ENCODE measurements at places on chromosomes 2 and 18.
A peak's percentile ranks its signal among the peaks of the same experiment; 100 is the strongest.

- DNase-seq: no peak
Observed at GRCh38 chr18:79493211-79493800, 97.6 kb downstream of the NFATC1 start.

DNA sequence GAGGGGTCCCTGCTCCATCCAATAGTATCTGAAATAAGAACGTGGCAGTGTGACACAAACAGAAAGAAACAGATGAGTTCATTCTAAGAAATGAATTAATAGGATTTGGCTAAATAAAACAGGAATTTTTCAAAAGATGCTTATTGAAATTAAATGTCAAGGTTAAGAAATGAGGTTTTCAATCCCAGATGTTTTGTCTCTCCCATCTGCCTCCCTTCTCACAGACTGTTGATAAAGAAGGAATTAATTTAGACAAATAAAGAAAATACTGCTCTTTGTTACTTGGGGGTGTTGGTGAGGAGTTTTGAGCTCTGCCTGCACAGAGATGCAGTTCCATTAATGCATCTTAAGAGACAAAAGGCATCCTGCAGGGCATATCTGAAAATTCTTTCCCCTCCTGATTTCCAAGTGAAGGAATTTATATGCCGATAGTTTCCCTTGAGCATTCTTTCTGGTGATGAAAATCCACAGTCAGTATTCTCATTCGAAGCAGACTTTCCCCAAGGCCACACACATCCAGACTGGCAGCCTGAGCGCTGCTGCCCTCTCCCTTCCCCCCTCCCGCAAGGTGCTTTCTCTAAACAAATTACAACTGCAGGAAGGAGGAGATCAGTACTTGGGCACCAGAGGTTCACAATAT, 385.4 kb upstream of the RND3 start:
- no peak for DNase-seq

DNA sequence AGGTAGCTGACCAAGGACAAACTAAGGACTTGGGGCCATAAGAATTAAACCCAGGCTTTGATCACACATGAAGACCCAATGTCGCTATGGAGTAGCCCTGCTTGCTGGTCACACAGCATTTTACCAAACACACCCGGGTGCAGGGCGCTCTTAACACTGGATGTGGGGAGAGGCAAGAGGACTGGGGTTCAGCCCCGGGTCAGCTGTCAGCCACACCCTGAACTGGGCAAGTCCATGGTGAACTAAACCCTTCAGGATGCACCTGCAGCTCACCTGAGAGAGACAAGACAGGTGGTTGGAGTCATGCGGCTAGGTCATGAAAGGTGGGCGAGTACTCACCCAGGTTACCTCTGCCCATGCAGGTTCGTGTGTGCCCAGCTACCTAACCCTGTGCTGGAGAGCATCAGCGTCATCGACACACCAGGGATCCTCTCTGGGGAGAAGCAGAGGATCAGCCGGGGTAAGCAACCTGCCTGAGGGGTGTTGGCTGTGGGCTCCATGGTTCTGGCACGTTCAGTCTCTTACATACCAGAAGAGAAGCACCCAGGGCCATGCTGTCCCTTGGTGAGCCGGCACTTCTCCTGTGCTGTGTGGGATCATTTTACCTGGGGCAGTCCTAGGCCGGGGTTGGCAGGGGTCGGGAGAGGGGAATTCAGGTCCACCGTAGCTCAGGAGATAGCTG, 15.2 kb downstream of the EHD3 start:
- no peak for DNase-seq

GRCh38 chr2:11691076-11691660, 21.2 kb upstream of the NTSR2 start:
- DNase-seq: no peak

DNA sequence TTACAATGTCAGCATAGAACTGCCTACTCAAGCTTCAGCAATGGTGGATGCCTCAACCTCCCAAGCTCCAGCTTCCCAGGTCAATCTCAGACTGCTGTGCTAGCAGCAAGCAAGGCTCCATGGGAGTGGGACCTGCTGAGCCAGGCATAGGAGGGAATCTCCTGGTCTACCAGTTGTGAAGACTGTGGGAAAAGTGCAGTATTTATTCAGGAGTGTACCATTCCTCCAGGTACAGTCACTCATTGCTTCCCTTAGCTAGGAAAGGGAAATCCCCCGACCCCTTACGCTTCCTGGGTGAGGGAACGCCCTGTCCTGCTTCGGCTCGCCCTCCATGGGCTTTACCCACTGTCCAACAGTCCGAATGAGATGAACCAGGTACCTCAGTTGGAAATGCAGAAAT, 130.3 kb downstream of the ADCYAP1 start:
- no peak for DNase-seq

GRCh38 chr2:74119912-74120825, 27.5 kb downstream of the BOLA3 start:
- DNase-seq: peak; percentile 81

DNA sequence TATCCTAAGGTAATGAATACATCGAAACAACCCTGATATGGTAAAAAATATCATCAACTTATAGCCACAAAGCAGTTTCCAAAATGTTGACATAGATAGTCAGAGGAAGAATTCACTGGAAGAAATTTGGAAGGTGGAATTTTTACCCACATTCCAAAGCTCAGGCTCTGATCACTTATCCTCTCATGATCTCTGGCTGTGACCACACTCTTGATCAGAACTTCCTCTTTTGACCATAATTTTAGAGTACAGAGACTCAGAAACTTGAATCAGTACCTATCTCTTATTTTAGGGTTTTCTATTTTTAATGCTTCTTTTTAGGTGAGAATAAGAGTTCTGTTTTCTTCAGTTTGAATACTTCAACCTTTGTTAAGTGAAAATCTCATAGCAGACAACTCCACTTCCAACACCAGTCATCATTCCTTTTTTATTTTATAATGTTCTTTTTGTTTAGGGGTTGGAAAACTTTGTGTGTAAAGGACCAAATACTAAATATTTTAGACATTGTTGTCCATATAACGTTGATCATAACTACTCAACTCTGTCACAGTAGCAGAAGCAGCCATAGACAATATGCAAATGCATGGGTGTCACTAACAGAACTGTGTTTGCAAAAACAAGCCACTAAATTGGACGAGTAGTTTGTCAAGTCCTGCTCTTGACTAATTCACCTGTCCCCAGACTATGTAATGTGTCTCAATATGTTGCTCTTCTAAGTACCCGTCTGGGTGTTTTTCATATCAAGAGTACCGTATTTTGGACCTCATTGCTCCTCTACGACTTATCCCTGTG, 891.6 kb upstream of the CRIM1 start:
- no peak for DNase-seq

GRCh38 chr2:24920098-24920808, at the start of gene ADCY3:
Gene ADCY3, minus strand, starts transcription at chr2:24920237. Its CDS starts 1,250 bp downstream, at chr2:24918987.
- DNase-seq: peak; percentile 43

DNA sequence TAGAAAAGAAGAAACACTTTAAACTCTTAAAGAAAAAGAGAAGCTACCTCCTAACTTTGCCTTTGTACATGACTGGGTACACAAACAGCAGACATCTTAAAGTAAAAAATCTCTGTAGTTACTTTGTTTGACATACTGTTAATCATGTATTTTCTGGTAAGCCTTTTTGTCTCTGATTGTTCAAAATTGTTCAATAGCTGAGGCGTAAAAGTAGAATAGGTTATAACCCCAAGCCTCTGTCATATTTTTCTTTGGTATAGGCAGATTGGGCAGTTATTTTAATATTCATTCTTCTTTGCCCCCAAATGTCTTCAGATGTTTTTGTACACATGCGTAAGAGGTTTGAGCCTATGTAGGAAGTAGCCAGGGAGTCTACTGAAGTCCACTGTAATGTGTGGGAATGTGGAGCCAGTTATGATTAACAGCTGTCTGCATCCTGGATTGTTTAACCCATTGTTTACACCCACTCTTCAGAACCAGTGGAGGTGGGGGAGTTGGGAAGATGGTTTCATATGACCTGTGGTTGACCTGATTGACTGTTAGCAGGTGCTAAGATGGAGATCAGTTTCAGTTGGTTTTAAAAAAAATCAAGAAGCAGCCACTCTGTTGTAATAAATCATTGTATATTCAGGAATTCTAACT, 150.5 kb downstream of the TANC1 start:
- no peak for DNase-seq

GRCh38 chr2:222739939-222740338, 68.5 kb downstream of the MOGAT1 start:
- no peak for DNase-seq

GRCh38 chr2:28048341-28048740, 157.8 kb downstream of the BABAM2 start:
- DNase-seq: no peak

GRCh38 chr2:171810422-171811244, 83.4 kb downstream of the SLC25A12 start:
- DNase-seq: no peak

DNA sequence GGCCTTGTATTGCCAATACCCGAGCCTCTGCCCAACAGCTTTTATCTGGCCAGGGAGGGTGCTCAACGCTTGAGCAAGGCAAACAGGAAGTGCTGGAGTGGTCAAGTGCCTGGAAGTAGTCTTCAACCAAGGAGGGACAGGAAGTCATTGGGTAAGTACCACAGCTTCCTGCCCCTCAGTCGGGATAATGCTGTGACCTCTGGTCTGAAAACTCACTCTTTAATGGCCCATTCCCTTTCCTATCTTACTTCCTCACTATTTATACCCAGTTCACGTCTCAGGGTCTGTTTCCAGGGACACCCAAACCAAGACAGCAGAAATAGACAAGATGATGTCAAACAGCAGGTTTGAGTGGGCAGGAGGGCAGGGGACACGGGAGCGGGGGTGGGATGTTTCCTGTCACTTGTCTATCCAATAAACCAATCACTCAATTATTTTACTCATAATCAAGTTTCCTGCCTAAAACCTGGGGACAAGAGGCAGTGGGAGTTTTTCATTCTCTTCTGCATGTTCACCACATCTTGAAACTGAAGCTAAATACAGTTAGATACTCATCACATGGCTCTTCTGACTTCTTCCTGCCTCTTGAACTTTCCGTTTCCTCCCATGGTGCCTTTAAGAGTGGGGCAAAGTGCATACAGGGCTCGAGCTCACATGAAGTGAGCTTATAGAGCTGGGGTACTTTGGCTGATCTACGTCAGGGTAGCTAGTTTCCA, 68.9 kb upstream of the CAB39 start:
- no peak for DNase-seq

GRCh38 chr18:72768681-72769229, 99.0 kb downstream of the NETO1 start:
- no peak for DNase-seq

DNA sequence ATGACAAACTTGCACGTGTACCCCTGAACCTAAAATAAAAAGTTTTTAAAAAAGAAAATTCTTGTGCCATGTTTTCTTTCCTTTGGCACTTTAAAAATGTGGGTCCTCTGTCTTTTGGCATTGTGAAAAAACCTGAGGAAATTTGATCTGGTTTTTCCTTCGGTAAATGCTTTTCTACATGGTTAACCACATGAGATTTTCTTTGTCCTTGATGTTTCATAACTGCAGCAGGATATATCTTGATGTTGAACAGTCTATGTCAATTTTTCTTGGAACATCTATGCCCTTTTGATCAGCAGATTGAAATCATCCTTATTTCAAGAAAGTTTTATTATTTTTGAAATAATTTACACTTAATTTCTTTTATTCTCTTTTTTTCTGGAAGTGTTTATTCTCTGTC, 109.1 kb downstream of the TMEM17 start:
- no peak for DNase-seq

- no peak for DNase-seq
Observed at GRCh38 chr2:101291973-101292372, 16.5 kb downstream of the RNF149 start.

GRCh38 chr2:232235716-232236115, 142.8 kb upstream of the ALPP start:
- no peak for DNase-seq

- no peak for DNase-seq
Observed at GRCh38 chr18:44716697-44717163, 36.0 kb downstream of the SETBP1 start.

DNA sequence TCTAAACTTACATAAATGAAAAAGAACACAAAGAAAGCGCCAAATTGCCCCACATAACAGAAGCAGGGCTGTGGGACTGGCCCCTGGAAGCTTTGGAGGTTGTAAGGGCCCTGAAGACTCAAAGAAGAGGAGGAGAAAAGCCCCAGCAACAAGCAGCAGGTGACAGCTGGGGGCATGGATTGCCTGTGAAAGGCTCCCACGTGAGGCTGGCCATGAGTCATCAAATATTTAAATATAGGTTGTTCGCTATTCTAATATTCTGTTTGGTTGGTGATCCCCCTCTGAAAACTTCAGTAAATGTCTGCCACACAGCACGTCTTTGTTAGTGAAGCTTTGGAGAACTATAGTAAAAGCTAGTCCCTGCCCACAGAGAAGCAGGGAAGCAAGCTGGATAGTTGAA, 132.4 kb downstream of the MREG start:
- DNase-seq: no peak

DNA sequence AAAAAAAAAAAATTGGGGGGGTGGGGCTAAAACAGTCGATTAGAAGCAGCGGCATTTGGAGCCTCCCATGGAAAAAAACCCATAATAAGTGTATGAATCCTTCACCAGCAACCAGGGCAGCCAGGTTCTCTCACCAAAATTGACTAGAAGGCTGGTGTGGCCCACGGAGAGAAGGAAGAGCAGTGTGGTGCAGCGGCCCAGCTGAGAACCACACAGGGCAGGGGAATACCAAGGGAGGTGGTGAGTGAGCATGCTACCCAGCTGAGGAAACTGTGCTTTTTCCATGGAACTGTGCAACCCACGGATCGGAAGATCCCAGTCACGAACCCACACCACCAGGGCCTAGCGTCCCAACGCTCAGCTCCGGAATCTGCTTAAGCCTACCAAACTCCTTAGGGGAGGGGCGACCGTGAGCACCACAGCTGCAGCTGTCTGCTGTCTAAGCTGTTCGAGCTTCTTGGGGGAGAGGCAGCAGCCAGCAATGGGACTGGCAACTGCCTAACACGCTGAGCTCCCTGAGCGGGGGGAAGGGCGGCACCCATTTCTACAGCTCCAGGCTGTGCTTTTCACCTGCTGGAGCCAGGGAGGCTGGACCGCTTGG, 1037.2 kb upstream of the ACVR2A start:
- DNase-seq: no peak

DNA sequence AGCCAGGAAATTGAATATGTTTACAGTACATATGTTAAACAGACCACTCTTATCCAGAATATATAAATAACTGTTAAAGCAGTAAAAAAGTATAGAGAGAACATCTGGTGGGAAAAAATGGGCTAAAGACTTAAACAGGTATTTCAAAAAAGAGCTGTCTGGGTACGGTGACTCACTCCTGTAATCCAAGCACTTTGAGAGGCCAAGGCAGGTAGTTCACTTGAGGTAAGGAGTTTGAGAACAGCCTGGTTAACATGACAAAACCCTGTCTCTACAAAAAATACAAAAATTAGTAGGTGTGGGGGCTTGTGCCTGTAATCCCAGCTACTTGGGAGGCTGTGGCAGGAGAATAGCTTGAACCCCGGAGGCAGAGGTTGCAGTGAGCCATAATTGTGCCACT, 171.4 kb upstream of the FSIP2 start:
- DNase-seq: no peak

DNA sequence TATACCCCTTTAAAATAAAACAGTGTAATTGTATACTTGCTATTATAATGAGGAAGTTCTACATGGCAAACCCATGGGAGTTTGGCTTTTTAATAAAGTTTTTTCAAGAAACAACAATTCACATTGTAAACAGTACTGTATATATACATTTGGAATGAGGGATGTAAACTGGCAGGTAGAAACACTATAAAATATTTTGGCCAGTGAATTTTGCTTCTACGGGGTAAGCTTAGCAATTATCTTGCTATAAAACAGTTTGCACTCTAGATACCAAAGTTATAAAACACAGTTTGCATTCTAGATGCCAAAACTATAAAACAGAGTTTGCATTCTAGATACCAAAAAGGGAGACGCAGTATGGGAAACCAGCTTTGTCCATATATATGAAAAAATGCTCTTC, 16.6 kb downstream of the THUMPD2 start:
- no peak for DNase-seq

- no peak for DNase-seq
Observed at GRCh38 chr18:58862356-58862755, 2.3 kb upstream of the ZNF532 start.

Data from activated CD4-positive, alpha-beta T cell treated with anti-CD3 and anti-CD28 coated beads, Interleukin-2, amount 50 U/mL, for 1 hour (primary cell).